Astrocyte of the cerebellum (primary cell): ENCODE measurements at places on chromosomes 11 and 22.

GRCh38 chr22:35729309-35729698, 11.6 kb downstream of the APOL5 start:
- no peak for DNase-seq

GRCh38 chr11:3775736-3776406, 21.5 kb downstream of the NUP98 start:
- DNase-seq, result no peak

DNA sequence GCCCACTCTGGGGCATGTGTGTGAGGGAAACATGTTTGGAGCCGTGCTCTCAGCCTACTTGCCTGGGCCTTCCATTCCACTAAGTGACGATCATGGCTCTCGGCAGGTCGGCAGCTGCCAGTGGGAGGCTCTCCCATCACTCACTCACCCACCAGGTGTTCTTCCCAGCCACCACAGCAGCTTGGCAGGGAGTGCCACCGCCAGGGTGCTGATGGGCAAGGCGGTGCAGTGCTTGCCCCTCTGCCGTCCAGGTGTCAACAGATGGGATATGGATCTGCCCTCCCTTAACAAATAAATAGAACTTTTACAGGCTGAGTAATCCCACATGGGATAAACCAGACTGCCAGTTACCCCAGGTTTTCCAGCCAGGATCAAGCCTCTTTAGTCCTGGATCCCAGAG, 205.5 kb upstream of the TMEM45B start:
- no peak for DNase-seq

GRCh38 chr11:107202241-107202640, 184.0 kb upstream of the GUCY1A2 start:
- DNase-seq, result no peak

DNA sequence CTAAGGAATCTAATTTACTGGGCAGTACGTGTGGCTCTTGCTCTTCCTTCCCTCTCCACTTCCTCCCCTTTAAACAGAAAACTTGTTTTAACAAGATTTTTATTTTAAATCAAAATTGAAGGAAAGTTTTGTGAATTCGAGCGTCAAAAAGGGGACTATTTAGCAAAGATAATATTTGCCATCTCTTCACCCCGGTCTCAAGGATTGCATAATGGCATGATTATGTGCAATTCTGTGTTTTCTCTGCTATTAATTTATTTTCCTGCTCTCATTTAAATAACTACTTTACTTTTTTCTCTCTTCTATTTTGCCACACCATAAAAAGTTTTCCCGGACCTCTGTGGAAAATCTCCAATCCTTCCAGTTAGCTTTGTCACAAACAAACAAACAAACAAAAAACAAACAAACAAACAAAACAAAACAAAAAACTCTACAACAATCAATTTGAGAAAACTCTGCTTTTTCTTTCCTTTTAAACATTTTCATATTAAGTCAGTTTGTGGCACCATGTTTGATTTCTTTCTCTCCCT, 10.2 kb upstream of the PAX6 start:
- no peak for DNase-seq

- peak; percentile 77 for DNase-seq
Measured at GRCh38 chr11:75946531-75947530, 131.8 kb downstream of the UVRAG start.
